Fibroblast of pulmonary artery (primary cell): ENCODE measurements at places on chromosomes 3 and 15.

GRCh38 chr15:65382921-65383320 lies 5.1 kb upstream of the IGDCC3 start:
- DNase-seq = no peak

DNA sequence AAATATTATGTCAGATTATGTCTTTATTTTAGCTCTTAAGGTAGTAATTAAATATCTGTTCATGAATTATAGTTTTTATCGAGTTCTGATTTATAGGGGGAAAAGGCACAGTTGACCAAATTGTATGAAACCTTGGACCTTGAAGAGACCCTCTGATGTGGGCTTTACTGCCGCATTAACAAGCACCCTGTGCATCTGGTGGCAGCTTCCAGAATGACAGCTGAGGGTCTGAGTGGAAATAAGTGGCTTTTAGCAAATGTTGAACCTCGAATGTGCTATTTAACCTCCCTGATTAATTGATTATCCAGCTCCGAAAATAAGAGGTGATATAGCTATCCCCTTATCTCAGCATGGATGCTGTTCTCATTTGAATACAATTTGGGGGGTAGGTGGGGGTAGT lies 87.0 kb downstream of the TMEM108 start:
- no peak for DNase-seq

- no peak for DNase-seq
Observed at GRCh38 chr3:9069971-9070370, 106.7 kb upstream of the RAD18 start.

DNA sequence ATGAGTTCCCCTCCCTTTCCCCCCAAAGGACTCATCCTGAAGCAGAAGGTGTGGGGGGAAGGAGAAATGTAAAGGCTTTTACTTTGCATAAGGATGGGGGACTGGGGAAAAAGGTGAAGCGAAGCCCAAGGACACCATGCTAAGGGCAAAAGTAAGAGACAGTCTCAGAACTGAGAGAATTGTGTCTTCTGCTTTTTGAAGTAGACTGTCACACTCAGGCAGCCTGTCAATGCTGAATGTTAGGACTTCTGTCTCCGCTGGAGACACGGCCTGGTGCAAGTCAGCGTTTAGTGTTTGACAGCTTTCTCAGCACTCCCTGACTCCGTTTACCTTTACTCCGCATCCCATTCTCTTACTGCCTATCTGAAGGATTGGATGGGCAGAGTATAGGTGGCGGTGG lies 13.8 kb downstream of the RBM5 start:
- no peak for DNase-seq

- DNase-seq = peak; percentile 32
Observed at GRCh38 chr15:49621401-49621811, 558 bp downstream of the DTWD1 start.

DNA sequence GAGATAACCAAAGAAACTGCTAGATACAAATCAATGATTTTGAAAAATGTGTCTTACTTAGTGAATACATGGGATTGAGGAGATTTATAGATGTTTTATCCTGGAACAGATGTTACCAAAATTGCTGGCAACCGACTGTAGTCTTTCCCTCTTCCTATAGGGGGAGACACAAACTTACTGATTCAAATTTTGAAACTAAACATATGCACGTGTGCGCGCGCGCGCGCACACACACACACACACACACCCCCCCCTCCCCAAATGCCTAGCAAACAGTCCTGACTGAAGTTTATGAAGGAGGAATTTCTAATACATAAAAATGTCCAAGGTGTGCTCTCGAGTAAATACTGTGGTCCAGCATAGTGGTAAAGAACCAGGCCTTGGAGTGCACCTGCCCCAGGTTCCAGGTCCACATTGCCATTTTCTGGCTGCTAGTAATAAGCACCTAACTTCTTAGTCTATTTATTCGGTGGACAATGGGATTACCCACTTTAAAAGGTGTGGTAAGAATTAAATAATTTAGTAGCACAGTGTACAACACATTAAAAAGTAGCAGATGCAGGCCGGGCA lies 18.5 kb upstream of the C3orf62 start:
- peak; percentile 50 for DNase-seq

DNA sequence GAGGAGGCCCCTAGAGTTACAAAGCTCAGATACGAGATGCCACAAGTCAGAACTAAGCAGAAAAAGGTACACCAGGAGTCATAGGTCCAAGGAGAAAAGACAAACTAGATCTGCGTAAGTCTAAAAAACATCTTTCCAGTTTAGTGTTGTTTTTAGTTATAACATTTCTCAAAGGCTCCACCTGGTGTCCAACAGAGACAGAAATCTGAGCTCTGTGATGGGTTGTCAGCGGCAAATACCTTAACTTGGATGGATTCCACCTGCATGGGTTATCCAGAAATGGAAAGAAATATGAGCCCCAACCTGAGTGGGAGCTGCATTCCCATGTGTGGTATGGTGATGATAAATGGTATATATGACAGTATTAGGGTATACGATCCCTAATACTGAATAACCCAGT lies 238.6 kb upstream of the CHRM5 start:
- DNase-seq = peak; percentile 36

DNA sequence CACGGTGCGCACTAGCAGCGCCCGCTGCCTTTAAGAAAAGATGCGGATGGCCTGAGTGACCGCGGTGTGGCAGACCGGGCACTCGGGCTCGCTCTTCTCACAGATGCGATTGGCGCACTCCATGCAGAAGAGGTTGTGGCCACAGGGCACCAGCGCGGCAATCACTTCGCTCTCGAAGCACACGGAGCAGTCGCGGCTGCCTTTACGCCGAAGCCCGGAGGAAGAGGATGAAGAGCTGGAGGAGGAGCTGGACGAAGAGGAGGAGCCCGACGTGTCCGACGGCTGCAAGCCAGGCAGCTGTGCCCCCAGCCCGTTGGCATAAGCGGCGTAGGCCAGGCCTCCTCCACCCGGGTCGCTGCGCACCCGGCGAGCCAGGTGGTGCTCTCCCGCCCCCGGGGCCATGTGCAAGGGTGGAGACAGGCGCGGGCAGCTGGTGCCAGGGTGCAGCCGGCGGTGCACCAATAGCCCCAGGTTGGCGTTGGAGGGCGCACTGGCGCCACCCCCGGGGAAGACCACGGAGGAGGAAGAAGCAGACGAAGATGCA lies 2.6 kb downstream of the MEX3B start:
- DNase-seq = no peak

- no peak for DNase-seq
Observed at GRCh38 chr3:22297436-22297835, 546.4 kb upstream of the ZNF385D start.

DNA sequence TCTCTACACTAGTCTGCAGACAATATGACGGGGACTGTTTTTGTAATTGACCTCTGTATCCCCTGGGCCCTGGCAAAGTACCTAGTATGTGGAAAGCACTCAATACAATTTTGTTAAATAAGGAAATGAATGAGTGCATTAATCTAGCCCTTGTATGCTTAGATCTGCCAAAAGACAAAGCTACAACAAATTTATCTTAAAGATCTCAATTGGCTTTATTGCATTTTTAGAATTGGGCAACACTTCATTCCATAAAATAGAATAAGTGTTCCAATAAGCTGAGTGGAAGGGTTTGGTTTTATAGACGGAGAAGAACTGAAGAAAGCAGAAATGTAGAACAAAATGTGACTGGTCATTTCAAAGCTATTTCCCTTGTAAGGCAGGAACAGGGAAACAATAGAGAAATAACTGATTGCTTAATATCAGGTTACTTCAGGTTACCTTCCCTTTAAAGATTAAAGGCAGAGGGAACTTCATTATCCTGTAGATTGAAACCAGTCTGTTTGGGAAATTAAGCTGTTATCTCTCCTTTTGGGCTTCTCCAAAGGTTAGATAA lies 108.3 kb upstream of the MME start:
- DNase-seq = peak; percentile 94

- DNase-seq = no peak
Observed at GRCh38 chr15:34786206-34786605, 9.1 kb downstream of the ACTC1 start.

DNA sequence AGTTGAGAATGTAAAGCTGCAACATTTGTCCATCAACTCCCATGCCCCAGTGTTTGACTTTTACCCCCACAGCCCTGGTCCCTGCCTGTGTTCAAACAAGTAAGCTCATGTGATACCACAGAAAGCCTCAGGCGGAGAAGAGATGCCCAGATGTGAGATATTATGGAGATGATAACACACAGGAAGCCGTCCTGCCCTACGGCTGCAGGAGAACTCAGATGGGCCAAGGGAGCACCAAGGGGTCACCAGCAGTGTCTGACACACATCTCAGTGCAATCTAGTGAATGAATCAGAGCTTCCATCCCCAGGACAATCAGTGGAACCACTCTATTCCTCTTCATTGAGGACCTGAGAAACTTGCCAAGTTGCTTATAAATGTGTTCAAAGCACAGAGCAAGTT lies 14.0 kb upstream of the SPINK8 start:
- no peak for DNase-seq

DNA sequence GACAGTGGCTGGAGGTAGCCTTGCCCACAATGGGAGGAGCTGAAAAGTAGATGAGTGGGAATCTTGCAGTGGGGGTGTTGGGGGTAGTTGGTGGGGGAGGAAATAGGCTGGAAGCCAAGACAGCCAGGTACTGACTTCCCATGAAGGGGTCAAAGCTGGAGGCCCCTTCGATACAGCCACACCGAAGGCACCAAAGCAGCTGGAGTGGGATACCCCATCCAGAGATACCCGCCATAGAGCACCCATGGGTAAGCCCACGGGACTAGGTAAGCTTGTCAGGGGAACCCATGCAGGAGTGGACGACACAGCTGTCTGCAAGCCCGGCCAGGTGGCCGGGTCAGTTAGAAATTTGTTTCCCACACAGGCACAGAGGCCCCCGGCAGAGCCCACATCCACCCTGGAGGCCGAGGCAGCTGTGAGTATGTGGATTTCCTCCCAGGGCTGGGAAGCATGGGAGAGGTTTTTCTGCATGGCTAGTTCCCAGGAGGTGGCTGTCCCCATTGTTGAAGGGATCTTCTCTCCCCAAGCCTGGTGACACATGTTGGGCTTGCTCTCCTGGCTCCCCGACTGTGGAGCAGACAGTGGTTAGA lies 28.6 kb downstream of the PRR23E start:
- no peak for DNase-seq

- no peak for DNase-seq
Observed at GRCh38 chr3:34844323-34844620, 795.1 kb upstream of the ARPP21 start.

DNA sequence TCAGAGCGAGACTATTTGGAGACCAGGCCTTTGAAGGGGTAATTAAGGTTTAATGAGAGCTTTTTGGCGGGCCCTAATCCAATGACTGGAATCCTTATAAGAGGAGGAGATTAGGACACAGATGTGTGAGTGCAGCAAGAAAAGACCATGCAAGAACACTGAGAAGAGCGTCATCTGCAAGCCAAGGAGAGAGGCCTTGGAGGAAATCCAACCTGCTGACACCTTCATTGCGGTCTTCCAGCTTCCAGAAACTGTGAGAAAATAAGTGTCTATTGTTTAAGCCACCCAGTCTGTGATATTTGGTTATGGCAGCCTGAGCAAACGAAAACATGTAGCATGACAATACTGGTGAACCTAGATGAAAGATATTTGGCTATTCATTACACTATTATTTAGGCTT lies 23.0 kb upstream of the MUSTN1 start:
- no peak for DNase-seq

GRCh38 chr15:67832897-67833709 lies 6.7 kb downstream of the RNU6-1 start:
- no peak for DNase-seq

DNA sequence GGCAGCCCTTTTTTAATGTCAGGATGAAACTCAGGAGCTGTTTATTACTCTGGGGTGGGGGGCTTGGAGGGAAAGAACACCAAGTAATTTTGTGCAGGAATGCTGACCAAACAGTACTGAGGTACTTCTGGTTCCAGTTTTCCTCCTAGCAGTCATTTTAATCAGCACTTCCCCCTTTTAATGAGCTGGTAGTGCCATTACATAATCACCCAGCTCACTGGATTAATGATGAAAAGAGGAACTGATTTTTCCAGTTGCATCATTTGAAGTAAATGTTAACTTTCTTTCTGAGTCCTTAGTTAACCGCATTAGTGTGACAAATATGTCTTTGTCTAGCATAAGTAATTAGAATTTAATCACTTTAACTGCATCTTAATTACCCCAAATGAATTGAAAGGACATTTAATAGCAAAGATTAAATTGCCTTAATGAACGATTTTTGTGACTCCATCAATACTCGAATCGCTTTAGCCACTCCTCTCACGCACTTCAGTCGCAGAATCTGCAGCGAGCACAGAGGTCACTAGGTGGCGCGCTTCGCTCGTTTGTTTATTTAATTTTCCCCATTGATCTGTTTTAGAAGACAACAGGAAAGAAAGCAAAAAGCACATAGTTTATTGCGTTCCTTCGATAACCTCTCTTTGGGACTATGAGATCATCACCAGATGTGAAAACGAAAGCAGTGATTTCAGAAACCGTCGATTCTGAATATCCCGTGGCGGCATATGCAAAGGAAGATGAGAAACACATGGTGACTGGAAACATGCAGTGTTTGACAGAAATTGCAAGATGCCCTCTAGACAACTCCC lies 9.8 kb downstream of the ONECUT1 start:
- DNase-seq = peak; percentile 66

DNA sequence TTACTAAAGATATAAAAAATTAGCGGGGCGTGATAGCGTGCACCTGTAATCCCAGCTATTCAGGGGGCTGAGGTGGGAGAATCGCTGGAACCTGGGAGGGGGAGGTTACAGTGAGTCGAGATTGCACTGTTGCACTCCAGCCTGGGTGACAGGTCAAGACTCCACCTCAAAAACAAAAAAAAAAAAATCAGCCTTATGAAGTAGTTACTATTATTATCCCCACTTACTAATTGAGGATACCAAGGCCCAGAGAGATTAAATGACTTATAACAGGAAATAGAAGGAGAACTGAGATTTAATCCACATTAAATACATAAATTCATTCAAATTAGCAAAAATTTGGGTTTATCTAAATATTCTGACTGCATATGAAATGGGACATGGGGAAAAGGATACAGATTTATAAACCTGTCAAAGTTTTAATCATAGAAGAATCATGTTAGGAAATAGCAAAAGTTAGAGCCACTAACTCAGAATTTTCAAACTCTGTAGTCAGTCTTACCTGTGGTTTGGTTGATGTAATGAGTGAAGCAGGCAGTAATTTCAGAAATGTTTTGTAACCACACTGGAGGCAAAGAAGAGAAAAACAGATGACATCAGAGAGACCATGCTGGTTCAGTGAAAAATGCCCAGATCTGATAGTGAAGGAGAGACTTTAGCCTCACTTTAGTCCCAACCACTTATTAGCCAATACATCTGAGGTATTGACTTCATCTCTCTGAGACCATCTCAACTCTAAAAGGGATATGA lies 25.0 kb upstream of the ACAP2 start:
- peak; percentile 31 for DNase-seq

- no peak for DNase-seq
Observed at GRCh38 chr3:119748991-119749390, 32.9 kb upstream of the NR1I2 start.

- DNase-seq = no peak
Observed at GRCh38 chr15:25795712-25796111, 67.4 kb downstream of the ATP10A start.

DNA sequence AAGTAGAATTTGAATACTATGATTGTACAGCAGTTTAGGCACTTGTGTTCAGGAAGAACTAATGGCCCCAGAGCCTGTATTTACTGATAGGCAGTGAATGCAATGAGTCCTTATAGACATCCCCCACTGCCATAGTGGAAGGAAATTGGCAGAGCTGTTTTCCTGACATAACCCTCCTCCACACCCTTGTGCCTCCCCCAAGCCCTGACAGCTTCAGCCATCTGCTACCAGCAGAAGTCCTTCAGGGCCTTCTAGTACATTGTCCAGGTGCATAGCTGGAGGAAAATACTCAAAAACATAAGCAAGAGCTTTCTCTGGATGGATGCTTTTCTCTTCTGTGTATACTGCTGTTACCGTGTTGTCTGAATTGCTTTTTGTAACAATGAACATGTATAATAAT lies 20.6 kb downstream of the ARHGAP31 start:
- peak; percentile 35 for DNase-seq
